Upper lobe of left lung (tissue), 6 donors: ENCODE measurements at places on chromosomes 2 and 18. TPM values are rescaled to one million over a fixed set of nuclear protein-coding genes. Genes with fewer than 3 reads are reported as not detected.

The GPR45 gene
- total RNA-seq = not detected

The RNF138 gene
- 24.0 TPM for total RNA-seq

The TDRD15 gene
- total RNA-seq = not detected

The CDCA7 gene
- not detected for total RNA-seq

The FAM237A gene
- not detected for total RNA-seq

The GCKR gene
- total RNA-seq = 0.24 TPM

The TSPYL6 gene
- total RNA-seq = not detected

The FAM161A gene
- total RNA-seq = 1.9 TPM

The PCARE gene
- 0.15 TPM for total RNA-seq

The SLC5A7 gene
- total RNA-seq = 1.3 TPM

The PLCL1 gene
- 17.0 TPM for total RNA-seq

The SERPINB13 gene
- not detected for total RNA-seq

The SP110 gene
- 22.2 TPM for total RNA-seq

The ASXL3 gene
- 0.57 TPM for total RNA-seq

The SLC23A3 gene
- total RNA-seq = 0.46 TPM

The SLC19A3 gene
- total RNA-seq = 27.0 TPM

The BCL11A gene
- total RNA-seq = 2.7 TPM

The OTOS gene
- not detected for total RNA-seq

The TWIST2 gene
- total RNA-seq = 29.3 TPM

The ANKAR gene
- total RNA-seq = 9.4 TPM

The ANKRD30B gene
- total RNA-seq = not detected

The COX7A2L gene
- total RNA-seq = 84.6 TPM

The LONRF2 gene
- 3.3 TPM for total RNA-seq

The GRB14 gene
- 3.0 TPM for total RNA-seq

The KCNK3 gene
- total RNA-seq = 26.3 TPM

The MARCO gene
- 192 TPM for total RNA-seq

The ARHGAP28 gene
- 12.3 TPM for total RNA-seq

The GALNT5 gene
- 33.9 TPM for total RNA-seq

The NEB gene
- total RNA-seq = 0.57 TPM

The SPP2 gene
- total RNA-seq = not detected

The SLC35F5 gene
- 87.0 TPM for total RNA-seq

The TNFRSF11A gene
- total RNA-seq = 4.9 TPM

The CERKL gene
- total RNA-seq = 23.1 TPM

The MOB1A gene
- 96.4 TPM for total RNA-seq

The CEP192 gene
- 33.5 TPM for total RNA-seq

The LIMS3 gene
- total RNA-seq = 0.89 TPM

The EGR4 gene
- total RNA-seq = not detected

The RGPD4 gene
- total RNA-seq = not detected

The TXNDC2 gene
- total RNA-seq = 0.49 TPM

The NEU2 gene
- not detected for total RNA-seq

The PXDN gene
- total RNA-seq = 39.8 TPM

The DYNAP gene
- total RNA-seq = not detected

The TRIM43 gene
- total RNA-seq = not detected

The DPP10 gene
- 0.46 TPM for total RNA-seq

The DSC2 gene
- 12.5 TPM for total RNA-seq

The C2orf81 gene
- total RNA-seq = 11.5 TPM

The MAB21L4 gene
- 117 TPM for total RNA-seq

The SLC4A5 gene
- total RNA-seq = 14.4 TPM

The CYBRD1 gene
- total RNA-seq = 229 TPM

The HES6 gene
- total RNA-seq = 15.8 TPM

The SPEG gene
- total RNA-seq = 4.2 TPM

The SCN7A gene
- 37.8 TPM for total RNA-seq

The TMEM37 gene
- total RNA-seq = 9.3 TPM

The WDR75 gene
- total RNA-seq = 24.5 TPM

The POTEI gene
- total RNA-seq = under 0.01 TPM
